ENCODE measurements at places on chromosomes 2 and 18.

- no peak for DNase-seq
Observed at GRCh38 chr2:39308778-39309177, 65.0 kb upstream of the CDKL4 start.

DNA sequence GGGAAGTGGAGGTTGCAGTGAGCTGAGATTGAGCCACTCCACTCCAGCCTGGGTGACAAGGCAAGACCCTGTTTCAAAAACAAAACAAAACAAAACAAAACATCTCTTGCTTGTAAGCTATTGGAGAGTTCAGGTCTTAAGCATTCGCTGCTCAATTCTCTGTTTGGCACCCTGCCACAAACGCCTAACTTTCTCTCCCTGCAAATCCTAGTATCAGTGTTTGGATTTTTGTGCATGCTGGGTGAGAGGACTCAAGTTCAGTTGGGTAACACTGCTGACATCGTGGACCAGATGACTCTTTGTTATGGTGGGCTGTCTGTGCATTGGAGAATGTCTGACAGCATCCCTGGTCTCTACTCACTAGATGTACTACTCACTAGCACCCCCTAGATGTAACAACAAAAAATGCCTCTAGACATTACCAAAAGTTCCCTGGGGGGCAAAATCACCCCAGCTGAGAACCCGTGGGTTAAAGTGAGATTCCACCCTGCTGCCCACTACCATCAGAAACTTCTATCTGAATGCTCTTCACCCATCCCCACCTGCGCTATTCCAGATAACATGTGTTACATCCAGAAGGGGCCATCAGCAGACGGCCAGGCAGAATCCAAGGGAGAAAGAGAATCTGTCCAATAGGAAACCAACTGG, 50.9 kb downstream of the CACNB4 start:
- DNase-seq, result no peak

- no peak for DNase-seq
Observed at GRCh38 chr2:141515931-141516330, 614.9 kb downstream of the LRP1B start.

DNA sequence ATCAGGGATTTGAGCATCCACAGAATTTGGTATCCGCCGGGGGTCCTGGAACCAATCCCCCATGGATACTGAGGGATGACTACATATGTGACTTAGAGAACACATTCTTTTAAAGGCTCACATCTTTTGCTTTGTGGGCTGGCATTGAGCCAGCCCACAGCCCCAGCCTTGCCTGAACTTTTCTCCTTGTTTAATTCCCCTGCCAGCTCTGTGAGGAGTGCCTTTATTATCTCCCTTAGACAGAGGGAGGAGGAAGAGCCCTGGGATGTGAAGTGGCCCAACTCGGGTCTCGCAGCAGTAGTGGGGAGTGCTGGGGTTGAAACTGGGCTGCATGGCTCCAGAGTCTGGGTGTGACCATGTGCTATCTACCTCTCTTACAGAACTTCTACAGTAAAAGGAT, 7.6 kb downstream of the TTC39C start:
- DNase-seq, result no peak

- DNase-seq, result no peak
Observed at GRCh38 chr2:42823744-42824453, 31.5 kb upstream of the HAAO start.

DNA sequence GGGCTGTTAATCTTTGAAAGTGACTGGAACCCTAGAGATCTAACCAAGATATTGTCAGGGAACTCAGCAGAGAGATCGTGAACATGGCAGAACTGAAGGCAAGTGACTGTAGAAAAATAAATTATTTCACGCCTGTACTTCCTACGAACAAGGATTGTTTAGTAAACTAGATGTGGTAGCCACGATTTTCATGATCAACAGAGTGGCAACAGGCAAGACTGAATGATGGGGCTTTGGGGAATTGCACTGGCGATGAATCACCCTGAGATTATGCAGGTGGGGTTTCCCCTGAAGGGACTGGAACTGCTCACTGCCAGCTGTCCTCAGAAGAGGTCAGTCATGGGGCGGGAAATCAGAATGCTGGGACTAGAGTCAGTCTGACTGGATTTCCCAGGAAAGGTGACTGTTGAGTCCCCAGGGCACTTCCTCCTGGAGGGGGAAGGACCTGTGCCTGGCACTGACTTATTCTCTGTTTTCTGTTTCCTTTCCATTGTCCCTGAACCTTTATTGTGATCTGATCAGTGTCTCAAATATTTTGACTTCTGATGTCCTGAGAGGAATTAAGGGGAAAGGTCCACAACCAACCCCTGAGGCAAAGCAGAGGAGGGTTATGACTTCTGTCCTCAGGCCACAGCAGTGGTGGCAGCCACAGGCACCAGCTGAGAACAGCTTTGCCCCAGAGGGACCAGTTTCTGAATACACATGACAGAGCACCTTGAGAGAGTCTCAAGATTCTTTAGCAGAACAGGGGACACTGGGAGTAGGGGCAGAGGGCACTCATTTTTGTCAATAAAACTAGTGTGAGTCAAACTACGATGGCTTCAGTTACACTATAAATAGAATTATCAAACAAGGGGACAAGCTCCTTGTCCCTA, 70.0 kb downstream of the NAB1 start:
- no peak for DNase-seq

DNA sequence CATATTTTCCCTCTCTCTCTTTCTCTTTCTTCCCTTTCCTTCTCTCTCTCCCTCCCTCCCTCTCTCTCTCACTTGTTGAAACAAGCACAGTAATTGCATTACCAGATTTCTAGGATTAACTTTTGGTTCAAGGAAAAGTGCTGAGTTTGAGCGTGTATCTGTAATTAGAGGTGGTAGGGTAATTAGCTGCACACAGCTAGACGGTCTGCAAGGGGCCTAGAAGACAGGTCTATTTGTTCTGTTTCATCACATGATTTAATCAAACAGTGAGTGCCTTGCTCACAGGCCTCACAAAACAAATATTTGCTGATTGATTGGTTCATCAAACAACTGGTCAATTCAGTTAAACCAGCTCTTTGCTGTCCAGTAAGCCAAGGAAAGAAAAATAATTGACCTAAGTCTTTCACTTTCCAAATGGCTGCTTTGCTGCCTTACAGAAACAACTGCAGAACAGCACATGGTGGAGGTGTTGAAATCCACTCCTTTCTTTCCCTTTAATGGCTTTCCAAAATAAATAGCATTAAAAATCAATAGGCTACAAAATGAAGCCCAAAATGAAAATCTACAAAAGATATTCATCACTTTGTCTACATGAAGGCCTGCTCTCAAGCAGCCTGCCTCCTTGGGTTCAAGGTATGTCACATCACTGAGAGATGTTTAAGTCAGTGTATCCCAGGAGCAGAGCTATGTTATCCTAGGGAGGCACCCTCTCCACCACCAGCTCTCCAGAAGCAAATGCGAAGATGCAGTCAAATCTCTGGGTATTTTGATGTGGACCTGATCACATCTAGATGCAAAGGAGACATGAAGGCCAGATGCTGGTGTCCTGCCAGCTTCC, 264.4 kb upstream of the SIX2 start:
- no peak for DNase-seq

DNA sequence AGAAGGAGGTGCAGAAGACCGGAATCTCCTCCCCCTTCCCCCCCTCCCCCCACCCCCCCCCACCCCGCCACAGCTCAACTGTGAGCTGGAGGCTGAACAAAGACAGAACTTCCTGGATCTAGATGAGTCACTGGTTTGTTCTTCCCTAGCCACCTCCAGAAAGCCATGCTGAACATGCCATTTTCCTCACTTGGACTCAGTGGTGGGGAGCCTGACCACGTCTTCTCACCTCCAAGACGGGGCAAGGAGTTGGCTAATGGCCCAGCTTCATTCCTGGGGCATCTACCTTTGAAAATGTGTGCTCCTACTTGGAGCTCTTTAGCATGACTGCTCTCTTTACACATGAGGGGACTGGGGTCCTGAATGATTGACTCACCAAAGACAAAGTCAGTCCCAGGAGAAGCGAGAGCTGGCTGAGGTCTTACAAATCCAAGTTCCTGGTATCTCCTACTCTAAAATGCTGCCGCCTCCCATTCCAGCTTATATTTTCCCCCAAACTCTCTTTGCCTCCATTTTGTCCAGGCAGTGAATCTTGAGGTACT, 22.6 kb upstream of the FZD5 start:
- DNase-seq, result peak; percentile 35

GRCh38 chr2:157876786-157877138, 632 bp upstream of the ACVR1 start:
- no peak for DNase-seq

DNA sequence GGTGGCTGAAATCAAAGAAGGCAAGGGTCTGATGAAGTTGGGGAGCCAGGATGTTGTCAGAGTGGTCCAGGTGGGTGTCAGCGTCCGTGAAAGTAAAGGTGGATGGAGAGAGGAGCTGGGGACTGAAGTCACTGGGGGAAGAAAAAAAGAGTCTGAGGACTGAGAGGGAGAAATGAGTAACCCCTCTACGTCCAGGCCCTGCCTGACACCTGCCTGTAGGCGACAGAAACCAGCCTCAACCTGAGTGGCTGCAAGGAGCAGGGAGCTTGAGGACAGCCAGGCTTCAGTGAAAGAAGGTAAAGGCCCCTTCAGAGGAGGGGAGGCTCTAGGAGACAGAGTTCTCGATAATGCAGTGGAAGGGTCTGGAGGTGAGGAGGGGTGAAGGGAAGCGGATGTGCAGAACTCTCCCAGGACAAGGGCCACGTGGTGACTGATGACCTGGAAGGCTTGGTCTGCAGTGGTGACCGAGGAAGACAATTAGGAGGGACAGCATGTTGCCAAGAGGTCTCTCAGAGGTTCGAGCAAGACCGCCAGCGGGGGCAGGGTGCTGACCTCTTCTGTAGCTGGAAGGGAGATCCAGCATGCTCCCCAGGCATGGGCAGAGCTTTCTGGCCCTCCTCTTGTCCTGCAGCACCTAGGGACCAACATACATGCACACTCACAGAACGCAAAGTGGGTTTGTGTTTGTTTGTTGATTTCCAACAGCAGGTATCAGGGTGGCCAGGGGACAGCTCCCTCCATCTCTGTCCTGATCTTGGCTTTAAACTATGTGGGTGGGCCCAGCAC, 86.6 kb upstream of the TMEM247 start:
- DNase-seq, result no peak

DNA sequence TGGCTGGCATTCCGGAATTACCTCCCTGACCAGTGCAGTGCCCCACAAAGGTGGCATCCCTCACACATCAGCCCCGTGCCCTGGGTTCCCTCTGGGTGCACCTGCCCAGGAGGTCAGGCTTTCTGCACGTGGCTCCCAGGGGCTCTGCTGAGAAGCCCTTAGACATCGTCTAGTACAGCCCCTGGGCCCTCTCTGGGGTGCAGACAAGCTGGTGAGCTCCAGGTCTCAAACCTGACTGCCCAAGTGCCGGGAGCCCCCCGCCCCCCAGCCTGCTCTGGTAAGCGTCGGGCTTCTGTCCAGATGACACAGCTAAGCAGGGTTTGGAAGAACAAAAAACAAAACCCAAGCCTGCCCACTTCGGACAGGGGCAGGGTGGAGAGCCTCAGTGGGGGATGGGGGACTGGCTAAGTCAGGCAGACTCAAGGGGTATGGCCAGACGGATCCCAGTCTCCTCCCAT, 20.2 kb downstream of the TWIST2 start:
- DNase-seq, result no peak

- no peak for DNase-seq
Observed at GRCh38 chr2:204909791-204910190, 364.5 kb downstream of the PARD3B start.

DNA sequence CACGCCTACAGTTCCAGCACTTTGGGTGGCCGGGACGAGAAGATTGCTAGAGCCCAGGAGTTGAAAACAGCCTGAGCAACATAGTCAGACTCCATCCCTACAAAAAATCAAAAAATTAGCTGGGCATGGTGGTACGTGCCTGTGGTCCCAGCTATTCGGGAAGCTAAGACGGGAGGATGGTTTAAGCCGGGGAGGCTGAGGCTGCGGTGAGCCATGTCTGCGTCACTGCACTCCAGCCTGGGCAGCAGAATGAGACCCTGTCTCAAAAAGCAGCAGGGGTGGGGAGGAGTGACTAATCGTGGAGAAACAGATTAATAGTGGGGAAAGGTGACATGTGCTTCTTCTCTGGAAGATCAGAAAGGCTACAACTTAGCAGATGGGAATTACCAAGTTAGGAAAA, 58.1 kb upstream of the GPC1 start:
- no peak for DNase-seq

GRCh38 chr2:66438498-66438833, 3.5 kb downstream of the MEIS1 start:
- DNase-seq, result no peak

DNA sequence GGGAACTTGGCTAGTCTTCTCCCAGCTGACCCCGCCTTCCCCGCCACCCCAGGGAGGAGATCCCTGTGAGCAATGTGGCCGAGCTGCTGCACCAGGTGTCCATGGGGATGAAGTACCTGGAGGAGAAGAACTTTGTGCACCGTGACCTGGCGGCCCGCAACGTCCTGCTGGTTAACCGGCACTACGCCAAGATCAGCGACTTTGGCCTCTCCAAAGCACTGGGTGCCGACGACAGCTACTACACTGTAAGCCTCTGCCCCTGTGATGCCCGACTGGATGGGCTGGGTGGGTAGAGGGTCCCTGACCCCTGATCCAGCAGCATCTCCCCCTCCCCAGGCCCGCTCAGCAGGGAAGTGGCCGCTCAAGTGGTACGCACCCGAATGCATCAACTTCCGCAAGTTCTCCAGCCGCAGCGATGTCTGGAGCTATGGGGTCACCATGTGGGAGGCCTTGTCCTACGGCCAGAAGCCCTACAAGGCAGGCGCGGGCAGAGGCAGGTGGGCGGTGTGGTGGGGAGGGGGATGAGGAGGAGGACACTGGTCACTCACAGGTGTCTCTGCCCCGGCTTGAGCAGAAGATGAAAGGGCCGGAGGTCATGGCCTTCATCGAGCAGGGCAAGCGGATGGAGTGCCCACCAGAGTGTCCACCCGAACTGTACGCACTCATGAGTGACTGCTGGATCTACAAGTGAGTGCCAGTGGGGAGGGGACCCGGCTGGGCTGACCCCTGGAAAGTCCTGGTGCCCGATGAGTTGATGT, 24.2 kb downstream of the ZAP70 start:
- DNase-seq, result no peak

GRCh38 chr18:63979409-63979920, 9.6 kb downstream of the SERPINB8 start:
- no peak for DNase-seq

DNA sequence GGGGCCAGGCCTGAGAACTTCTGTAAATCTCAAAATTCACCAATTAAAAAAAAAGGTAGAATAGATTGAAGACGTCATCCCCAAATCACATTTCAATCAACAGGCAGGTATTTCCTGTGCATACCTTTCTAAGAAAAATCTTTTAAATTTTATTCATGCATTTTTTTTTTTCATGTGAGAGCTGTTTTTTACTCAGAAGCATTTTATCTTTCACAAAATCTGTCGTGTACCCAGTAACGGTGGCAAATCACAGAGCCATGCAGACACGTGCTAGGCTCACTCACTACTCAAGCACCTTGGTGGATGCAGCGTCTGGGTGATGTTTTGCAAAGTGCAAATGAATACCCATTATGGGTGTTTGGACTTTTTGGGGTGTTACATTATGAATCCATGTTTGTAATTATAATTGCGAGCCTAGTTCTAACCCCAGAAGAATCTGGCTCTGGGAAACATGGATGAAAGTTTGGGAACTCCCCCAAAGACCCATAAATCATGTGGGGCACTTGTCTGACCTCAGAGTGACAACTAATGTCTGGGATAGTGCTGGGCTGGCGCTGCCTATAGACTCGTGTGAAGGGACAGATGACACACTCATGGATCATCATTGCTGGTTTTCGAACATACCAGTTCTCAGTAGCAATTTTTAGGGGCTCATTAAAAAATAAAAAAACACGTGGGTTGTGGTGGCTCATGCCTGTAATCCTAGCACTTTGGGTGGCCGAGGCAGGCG, 335.2 kb downstream of the LPIN1 start:
- DNase-seq, result no peak
